ENCODE measurements at places on chromosomes 6 and 20. TPM values are rescaled to one million over a fixed set of nuclear protein-coding genes. Genes with fewer than 3 reads are reported as not detected.

JAG1 gene
- 4.3 TPM for total RNA-seq

ASIP gene
- total RNA-seq, result 0.55 TPM

RAD21L1 gene
- total RNA-seq, result not detected

FNDC1 gene
- 0.10 TPM for total RNA-seq

SLC17A4 gene
- 19.2 TPM for total RNA-seq

MAP7 gene
- 18.1 TPM for total RNA-seq

CGAS gene
- 0.35 TPM for total RNA-seq

SUMO4 gene
- total RNA-seq, result 1.1 TPM

UNC5CL gene
- 9.3 TPM for total RNA-seq

DEF6 gene
- 1.5 TPM for total RNA-seq

SLC22A2 gene
- total RNA-seq, result not detected

FAM83C gene
- not detected for total RNA-seq

ZC2HC1B gene
- not detected for total RNA-seq

CAGE1 gene
- total RNA-seq, result 0.05 TPM

STMND1 gene
- not detected for total RNA-seq

PAX1 gene
- total RNA-seq, result not detected

SRSF6 gene
- 71.6 TPM for total RNA-seq

ZFP57 gene
- not detected for total RNA-seq
